Activated CD4-positive, alpha-beta T cell treated with anti-CD3 and anti-CD28 coated beads for 48 hours (primary cell): ENCODE measurements at places on chromosomes 6 and 20.

GRCh38 chr6:5729813-5730517 lies 276.8 kb downstream of the NRN1 start:
- DNase-seq: no peak

- DNase-seq: no peak
These were observed 25.1 kb downstream of the RNF217 start for GRCh38 chr6:124987291-124987690.

DNA sequence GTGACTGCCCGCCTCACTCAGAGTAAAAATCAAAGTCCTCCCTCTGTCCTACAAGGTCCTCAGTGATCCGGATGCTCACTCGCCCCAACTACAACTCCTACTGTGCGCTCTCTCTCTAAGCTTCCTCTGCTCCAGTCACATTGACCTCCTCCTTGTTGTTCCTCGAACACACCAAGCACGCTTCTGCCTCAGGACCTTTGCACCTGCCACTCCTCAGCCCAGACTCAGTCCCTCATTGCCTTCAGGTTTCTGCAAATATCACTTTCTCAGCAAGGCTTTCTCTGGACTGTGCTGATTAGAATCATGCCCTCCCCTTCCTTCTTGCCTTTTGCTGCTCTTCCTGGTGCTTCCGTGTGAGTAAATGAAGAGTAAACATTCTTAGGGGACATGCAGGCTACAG lies 41.6 kb downstream of the SULF2 start:
- no peak for DNase-seq

DNA sequence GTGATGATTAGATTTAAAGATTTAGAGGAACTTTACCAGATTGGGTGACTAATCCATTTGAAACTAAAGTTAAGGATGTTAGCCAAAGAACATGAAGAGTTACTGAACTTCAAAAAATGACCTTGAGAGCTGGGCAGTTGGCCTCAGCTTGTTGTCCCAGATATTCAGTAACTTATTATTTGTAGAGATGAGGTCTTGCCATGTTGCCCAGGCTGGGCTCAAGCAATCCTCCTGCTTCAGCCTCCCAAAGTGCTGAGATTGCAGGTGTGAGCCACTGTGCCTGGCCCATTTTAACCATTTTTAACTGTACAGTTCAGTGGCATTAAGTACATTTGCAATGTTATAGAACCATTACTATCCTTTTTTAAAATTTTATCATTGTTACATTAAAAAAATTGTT lies 161.5 kb downstream of the SLC16A10 start:
- DNase-seq: no peak

DNA sequence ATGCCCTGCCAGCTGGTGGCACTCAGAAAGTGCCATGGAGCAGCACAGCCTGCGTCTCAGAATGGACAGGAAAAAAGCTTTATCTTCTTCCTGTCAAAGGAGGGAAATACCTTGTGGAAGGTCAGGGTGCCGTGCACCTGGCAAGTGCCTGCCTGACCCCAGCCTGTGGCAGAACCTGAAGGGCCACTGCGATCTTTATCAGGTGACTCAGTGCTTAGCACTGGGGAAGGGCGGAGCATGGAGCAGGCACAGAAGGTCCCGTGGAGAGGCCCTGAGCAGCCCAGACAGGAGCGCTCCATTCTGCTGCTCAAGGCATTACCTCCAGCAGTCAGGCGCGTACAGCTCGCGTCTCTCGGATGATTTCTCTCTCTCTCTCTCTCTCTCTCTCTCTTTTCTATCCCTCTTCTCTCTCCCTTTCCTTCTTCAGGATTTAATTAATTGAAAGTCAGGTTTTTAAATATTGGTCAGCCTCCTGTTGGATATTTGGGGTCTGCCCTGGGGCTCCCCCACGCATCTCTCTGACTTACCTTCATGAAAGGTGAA lies 31.7 kb downstream of the FOXC1 start:
- no peak for DNase-seq

GRCh38 chr6:20789162-20789561 lies 254.9 kb downstream of the CDKAL1 start:
- DNase-seq: no peak

DNA sequence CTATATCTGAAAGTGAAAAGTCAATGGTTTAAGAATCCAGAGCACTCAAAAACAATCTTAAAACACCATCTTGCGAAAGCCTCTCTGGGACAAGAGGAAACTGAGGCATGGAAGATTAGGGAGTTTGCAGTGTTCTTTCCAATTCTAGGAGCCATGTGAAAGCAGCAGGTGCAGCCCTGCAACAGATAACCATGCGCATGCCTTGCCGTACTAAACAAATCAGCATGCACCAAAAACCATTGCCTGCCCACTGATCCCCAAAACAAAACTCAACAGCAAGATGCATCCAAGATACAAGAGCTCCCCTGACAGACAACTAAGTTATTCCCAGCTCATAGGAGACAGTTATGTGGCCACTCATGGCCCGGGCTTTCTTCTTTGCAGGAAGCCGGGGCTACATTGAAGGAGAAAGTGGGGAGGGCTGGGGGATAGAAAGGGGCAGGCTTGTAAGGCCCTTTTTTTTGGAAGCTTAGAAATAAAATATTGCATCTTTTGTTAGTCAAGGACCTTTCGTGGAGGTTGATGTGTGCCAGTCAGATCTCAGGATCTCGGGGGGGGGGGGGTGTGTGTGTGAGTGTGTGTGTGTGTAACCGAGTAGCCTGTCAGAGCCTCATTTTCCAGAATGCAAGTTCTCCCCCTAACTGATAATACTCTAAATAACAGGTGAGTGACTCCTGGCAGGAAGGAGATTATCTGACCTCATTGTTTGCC lies 178.4 kb downstream of the MBOAT1 start:
- DNase-seq: no peak

GRCh38 chr6:157814883-157815282 lies 8.2 kb upstream of the SNX9 start:
- DNase-seq: no peak

DNA sequence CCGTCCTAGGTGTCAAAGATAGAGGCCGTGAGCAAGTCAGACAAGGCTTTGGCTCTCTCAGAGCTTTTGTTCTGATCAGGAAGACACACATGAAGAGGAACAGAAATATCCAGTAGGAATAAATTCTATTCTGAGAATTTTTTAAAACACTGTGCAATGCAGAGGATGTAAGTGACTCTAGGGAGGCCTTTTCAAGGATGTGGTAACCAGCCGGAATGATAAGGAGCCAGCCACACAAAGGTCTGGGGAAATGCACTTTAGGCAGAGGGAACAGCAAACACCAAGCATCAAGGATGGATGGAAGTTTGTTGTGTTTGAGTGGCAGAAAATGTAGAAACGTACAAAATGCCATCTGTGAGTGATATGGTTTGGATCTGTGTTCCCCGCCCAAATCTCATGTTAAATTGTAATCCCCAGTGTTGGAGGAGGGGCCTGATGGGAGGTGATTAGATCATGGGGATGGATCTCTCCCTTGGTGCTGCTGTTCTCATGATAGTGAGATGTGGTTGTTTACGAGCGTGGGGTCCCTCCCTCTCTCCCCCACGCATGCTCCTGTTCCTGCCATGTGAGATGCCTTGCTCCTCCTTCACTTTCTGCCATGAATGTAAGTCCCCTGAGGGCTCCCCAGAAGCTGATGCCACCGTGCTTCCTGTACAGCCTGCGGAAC lies 93.6 kb upstream of the CDYL start:
- no peak for DNase-seq

DNA sequence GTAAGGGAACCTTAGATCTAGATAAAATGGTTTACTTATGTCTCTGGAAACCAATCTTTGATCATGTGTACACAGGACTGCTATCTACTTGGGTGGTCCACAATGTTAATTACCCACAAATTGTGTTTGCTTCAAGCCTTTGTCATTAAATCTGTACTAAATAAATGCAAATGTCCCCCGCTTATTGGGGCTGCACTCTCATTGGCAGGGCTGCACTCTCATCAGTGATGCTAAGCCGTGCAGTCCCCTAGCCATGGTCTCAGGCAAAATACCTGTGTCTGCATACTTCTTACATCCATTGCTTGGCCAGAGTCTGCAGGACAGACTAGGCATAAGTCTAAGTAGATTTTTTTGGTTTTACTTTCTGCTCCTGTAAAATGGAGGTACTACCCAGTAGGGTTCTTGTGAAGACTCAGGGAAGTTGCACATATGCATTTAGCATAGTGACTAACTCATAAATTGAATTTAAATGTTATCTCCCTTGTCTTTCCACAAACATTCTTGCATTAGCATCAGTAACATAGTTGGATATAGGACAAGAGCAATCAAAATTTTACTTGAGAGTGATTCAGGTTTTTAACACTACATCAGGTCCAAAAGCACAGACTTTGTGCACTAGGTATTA lies 117.4 kb downstream of the ASCC3 start:
- no peak for DNase-seq

DNA sequence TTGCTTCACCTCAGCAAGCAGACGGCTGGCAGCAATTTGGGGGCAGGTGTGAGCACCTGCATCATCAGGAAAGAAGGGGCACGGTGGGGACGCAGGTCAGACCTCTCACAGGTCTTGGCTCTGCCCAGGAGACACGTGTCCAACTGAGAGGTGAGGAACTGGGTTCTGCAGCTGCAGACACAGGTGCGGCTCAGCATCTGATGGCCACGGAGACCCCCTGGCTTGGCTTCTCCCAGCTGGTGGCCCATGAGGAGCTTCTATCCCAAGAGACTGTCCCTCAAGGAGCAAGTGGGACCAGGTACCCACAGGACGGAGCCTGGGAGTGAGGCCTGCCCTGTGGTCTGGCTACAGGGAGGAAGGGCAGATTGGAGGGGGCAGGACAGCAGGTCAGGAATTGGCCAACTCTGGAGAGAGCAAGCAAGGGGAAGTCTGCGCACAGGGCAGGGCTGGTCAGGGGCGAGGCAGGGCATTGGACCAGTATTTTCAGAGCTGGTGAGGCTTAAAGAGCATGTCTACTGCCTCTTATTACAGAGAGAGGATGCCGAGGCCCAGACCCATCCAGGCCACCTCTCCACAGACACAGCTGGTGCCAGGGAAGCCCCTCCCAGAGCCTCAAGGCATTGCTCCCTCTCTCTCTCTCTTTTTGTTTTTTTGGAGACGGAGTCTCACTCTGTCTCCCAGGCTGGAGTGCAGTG lies 4.2 kb downstream of the STMN3 start:
- no peak for DNase-seq

DNA sequence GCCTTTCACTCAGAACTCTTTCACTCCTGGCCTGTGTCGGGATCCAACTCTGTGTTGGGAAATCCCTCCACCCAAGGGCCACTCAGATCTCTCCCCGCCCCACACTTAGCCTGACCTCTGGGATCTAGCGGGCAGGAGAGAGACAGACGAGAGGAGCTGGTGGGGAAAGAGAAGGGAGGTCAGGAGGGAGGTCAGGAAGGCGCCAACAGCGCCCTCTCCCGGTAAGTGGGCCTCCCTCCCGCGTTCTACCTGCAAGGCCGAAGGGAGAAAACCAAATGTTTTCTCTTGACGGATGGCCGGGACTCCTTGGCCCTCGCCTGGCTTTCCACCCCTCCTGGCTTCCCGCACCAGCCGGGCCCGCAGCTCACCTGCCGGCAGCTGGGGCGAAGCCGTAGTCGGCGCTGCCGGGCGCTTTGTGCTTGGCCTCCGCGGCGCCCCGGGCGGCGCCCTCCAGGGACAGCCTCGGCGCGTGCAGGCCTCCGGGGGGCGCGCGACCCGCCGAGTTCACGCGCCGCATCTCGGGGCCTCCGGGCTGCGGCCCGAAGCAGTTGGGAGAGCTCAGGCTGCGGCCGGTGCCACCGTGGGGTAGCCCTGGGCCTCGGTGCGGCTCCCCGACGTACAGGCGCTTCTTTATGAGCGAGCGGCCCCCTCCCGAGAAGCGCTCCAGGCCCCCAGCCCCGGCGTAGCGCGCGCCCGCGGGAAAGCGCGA lies 38.2 kb downstream of the C6orf132 start:
- peak; percentile 87 for DNase-seq

DNA sequence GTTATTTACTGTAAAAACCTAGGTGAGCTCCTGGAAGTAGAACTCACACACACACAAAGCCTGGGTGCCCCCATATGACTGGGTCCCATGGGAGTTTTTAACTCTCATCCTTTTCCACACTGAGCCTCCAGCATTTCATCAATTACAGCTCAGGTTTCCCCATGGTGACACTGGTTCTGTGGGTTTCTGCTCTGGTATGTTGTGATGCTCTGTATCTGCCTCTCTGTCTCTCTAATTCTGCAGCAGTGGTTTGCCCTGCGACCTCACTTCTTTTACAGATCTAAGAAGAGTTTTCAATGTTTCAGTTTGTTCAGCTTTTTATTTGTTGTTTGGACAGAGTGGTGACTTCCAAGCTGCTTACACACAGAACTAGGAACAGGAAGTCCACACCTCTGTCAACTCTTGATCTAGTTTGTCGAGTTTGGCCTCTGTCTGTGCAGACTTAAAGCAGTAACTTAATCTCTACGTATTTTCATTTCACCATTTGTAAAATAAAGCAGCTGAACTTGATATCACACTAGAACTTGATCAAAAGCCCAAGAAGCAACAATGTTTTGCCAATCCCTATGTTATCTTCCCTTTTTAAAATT lies 554.3 kb downstream of the EPHA7 start:
- no peak for DNase-seq

GRCh38 chr6:157921685-157922367 lies 59.8 kb upstream of the SYNJ2 start:
- no peak for DNase-seq

DNA sequence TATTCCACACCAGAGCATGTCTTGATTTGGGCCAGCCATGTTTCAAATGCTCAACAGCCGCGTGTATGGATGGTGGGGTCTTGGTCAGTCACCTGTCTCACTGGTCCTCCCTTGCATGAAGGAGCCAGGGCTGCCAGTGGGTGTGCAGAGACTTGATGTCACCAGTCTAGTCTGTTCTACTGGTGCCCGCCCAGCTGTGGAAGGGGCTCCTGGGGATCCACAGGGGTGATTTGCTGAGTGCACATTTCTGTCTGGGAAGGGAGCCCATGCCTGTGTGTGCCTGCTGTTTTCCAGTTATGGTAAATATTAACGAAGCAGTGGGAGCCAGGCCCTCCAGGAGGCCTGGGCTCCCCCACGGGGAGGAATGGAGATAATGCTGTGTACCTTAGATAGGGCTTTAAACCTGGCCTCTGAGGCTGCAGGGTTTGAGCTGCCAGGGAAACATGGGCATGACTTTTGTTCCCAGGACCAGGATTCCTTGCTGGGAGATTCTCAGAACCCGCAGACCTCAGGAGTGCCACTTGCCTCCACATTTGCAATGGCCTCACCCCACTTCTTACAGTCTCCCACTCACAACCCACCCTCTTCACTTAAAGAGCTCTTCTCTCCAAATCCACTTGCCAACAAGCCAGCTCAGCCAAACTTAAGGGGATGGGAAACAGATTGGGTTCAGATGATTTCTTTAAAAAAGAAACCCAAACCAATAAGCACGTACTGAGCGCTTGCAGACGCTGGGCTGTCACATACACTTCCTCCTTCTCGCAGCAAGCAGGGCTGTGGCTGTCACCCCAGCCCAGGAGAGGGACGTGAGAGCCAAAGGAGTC lies 54.1 kb downstream of the VEGFA start:
- DNase-seq: no peak

DNA sequence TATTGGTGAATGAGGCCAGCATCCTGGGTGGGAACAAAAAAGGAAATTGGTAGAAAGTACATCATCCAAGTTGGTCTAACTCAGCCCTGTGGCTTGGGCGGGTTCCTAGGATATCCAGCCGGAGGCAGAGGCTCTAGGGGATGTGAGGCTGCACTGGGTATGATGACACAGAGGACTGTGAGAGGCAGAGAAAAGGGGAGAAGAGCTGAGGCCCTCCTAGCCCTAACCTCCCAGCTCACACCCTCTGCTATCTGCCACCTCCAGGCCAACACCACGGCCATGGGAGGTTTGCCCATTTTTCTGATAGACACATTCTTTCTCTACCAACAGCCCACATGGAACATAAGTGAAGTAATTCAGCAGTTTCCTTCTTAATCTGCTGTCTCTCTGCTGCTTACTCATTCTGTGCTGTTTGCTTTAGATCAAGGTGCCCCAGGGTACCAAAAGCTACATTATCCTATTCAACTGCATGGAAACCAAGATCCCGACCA lies 284.4 kb downstream of the ESR1 start:
- no peak for DNase-seq

GRCh38 chr6:99802396-99803031 lies 191.5 kb downstream of the MCHR2 start:
- no peak for DNase-seq
